ENCODE measurements at places on chromosomes 4 and X. TPM values are rescaled to one million over a fixed set of nuclear protein-coding genes. Genes with fewer than 3 reads are reported as not detected.

The SPINK2 gene
- 0.35 TPM for total RNA-seq

The SPANXC gene
- not detected for total RNA-seq

The ARHGAP4 gene
- 54.8 TPM for total RNA-seq

The MAGEC2 gene
- total RNA-seq = not detected

The CT47B1 gene
- not detected for total RNA-seq

The ADRA2C gene
- 11.1 TPM for total RNA-seq

The ACE2 gene
- 16.9 TPM for total RNA-seq

The SAGE1 gene
- not detected for total RNA-seq

The GPAT3 gene
- total RNA-seq = 32.4 TPM
